Vein endothelial cell (primary cell): ENCODE measurements at places on chromosomes 5 and 9. TPM values are rescaled to one million over a fixed set of nuclear protein-coding genes. Genes with fewer than 3 reads are reported as not detected.

PCAT7 gene
- not detected in 2 replicates for total RNA-seq

TLN1 gene
- total RNA-seq, result 294 and 296 TPM in 2 replicates

FOXD4 gene
- total RNA-seq, result under 0.01 and 0.19 TPM in 2 replicates

SLC6A7 gene
- not detected in 2 replicates for total RNA-seq

CCL27 gene
- not detected in 2 replicates for total RNA-seq

GLIPR2 gene
- total RNA-seq, result 15.2 and 37.2 TPM in 2 replicates

FRMPD1 gene
- not detected in 2 replicates for total RNA-seq

MZB1 gene
- 0.19 TPM in 1 of 2 replicates, not detected in the other for total RNA-seq

CDO1 gene
- total RNA-seq, result 0.65 and 9.9 TPM in 2 replicates

BTNL9 gene
- 0.19 and 2.0 TPM in 2 replicates for total RNA-seq

SHOC1 gene
- not detected in 2 replicates for total RNA-seq

AQP3 gene
- total RNA-seq, result 0.10 TPM in 1 of 2 replicates, not detected in the other

OTP gene
- not detected in 2 replicates for total RNA-seq

PCDHB9 gene
- total RNA-seq, result 0.38 and 0.65 TPM in 2 replicates

OCLN gene
- 7.7 and 11.8 TPM in 2 replicates for total RNA-seq

MLANA gene
- 0.19 TPM in 1 of 2 replicates, not detected in the other for total RNA-seq

ABLIM3 gene
- 40.5 and 45.9 TPM in 2 replicates for total RNA-seq

LVRN gene
- total RNA-seq, result 0.10 and 0.33 TPM in 2 replicates

GARIN3 gene
- total RNA-seq, result not detected in 2 replicates

KCNMB1 gene
- total RNA-seq, result 0.10 TPM in 1 of 2 replicates, not detected in the other

VPS13A gene
- total RNA-seq, result 45.4 and 47.4 TPM in 2 replicates

SETX gene
- total RNA-seq, result 71.5 and 78.3 TPM in 2 replicates

PTGER4 gene
- total RNA-seq, result 83.0 and 92.9 TPM in 2 replicates

FOXD4L4 gene
- 0.19 and 0.33 TPM in 2 replicates for total RNA-seq

TMEM252 gene
- total RNA-seq, result not detected in 2 replicates

CD180 gene
- not detected in 2 replicates for total RNA-seq

RETREG1 gene
- 0.10 TPM in 1 of 2 replicates, not detected in the other for total RNA-seq

IRX2 gene
- total RNA-seq, result 0.10 TPM in 1 of 2 replicates, not detected in the other

SLC22A4 gene
- 4.9 and 5.0 TPM in 2 replicates for total RNA-seq

PPWD1 gene
- total RNA-seq, result 29.1 and 32.3 TPM in 2 replicates

SV2C gene
- not detected in 2 replicates for total RNA-seq

PDE8B gene
- total RNA-seq, result 0.10 TPM in 1 of 2 replicates, not detected in the other

CA9 gene
- 0.10 TPM in 1 of 2 replicates, not detected in the other for total RNA-seq
